ENCODE measurements at places on chromosomes 3 and 15.

- no peak for DNase-seq
Observed at GRCh38 chr3:13207578-13207922, 134.3 kb upstream of the IQSEC1 start.

- DNase-seq = no peak
Observed at GRCh38 chr15:91980502-91981267, 127.2 kb downstream of the SLCO3A1 start.

GRCh38 chr3:120726791-120727190 lies 15.5 kb downstream of the RABL3 start:
- DNase-seq = no peak

DNA sequence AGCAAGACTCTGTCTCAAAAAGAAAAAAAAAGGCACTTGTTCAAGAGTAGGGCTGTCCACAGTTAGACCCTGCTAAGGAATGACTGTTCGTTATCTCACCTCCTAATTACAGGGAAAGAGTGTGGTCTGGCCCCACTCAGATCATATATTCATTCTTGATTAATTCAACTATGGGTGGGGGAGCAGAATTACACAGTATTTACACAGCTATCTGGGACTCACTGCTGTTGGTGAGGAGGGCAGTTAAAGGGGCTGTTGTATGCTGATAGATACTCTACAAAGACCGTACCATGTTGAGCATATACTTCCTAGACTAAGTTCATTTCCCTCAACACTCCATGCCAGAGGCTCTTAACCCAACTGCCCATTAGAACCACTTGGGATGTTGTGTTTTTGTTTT lies 3.8 kb upstream of the ZNF620 start:
- no peak for DNase-seq

DNA sequence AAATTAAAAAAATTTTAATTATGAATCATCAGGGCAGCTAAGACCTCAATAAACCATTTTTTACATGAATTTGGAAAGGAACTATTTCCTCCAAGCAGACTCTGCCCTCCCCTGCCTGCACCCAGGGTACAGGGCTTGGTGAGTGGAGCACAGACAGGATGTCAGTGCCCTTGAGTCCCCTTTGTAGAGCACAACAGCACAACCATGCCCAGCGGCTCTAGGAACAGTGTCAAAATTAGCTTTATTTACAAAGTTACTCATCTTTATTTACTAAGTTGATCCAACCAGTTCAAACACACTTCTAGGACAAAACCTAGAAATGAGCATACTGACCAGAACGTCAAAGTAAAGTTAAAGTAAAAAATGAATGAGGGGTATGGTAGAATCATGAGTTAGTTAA lies 90.6 kb upstream of the TSC22D2 start:
- DNase-seq = no peak

DNA sequence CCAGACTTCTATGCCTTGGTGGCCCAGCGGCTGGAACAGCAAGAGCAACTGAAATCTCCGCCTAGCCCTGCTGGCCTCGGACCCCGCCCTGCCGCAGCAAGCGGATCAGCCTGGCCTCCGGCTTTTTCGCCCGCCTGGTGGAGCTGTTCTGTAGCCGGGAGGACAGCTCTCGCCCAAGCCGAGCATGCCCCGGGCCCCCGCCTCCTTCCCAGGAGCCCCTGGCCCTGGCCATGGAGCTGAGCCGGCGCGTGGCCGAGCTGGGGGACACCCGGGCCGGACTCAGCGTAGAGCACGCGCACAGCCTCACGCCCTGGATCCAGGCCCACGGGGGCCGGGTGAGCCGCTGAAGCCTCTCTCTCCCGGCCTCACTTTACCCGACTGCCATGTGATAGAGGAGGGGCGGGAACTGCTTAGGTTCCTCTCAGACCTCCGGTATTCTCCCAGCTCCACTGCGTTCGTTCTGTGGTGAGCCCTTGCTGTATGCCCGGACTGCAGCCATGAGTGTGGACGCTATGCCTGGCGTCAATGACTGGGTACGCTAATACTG lies 24.1 kb upstream of the MRPL3 start:
- no peak for DNase-seq

GRCh38 chr15:78156653-78157052 lies 7.5 kb downstream of the IDH3A start:
- DNase-seq = no peak

DNA sequence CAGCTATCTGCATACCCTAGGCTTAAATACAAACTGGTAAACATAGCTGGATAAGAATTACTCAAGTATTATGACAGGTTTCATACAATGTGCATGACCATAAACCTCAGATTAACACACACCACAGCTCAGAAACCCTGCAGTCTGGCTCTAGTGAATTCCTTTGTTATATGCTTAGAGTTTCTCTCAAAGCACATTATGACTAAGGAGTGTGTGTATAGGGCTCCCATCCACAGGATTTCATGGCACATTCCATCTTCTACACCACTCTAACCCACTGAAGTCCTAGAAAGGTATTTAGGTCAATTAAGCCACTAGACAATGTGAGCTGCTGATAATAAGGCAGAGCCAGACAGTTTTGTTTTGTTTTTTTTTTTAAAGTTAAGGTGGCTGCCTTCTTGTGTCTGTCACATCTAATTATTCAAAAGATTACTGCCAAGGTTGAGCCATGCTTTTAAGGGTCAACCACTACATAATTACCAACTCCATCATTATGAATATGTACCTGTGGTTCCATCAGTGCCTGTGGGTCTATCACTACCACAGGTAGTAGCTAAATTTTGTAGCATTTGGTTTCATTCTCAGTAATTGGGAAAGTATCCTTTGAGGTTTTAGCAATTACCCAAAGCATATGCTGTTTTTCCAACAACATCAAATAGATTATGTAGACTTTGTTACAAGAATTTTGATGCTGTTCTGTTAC lies 107.0 kb downstream of the ALCAM start:
- no peak for DNase-seq

- no peak for DNase-seq
Observed at GRCh38 chr15:42736178-42736792, 643 bp downstream of the CDAN1 start.

Measured in CD4-positive, alpha-beta T cell treated with Interleukin-17A for 1 hour (primary cell).